Stimulated activated CD4-positive, alpha-beta T cell treated with anti-CD3 and anti-CD28 coated beads, Interleukin-1b, Interleukin-23, amount 100 ng/mL, for 1 hour (primary cell): ENCODE measurements at places on chromosomes 1 and 21.
A peak's percentile ranks its signal among the peaks of the same experiment; 100 is the strongest.

GRCh38 chr1:32549616-32550015 is 10.4 kb downstream of the ZBTB8A start:
- DNase-seq: no peak

DNA sequence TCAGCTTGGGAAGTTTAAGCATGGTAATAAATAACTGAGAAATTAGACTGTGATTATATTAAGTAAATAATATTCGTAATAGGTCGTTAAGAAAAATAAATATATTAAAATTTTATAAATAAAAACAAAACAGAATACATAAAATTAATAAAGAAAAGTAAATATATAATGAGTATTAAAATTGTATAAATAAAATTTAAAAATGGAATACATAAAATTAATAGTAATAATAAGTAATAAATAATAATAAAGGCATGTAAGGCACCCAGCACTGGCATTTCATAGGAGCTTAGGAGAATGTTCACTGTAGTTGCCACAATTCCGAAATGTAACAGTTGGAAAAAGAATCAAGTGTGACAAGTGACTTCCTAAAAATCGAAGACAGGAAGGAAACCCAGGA is 45.8 kb upstream of the FHAD1 start:
- DNase-seq: no peak

GRCh38 chr1:8651236-8651890 is 166.1 kb downstream of the RERE start:
- DNase-seq: no peak

GRCh38 chr1:207026104-207026534 is 6.4 kb downstream of the C1orf116 start:
- no peak for DNase-seq

- DNase-seq: no peak
Observed at GRCh38 chr1:25562101-25562927, 18.9 kb downstream of the LDLRAP1 start.

GRCh38 chr1:6126521-6127067 is 53.5 kb downstream of the CHD5 start:
- no peak for DNase-seq

- no peak for DNase-seq
Observed at GRCh38 chr1:6102532-6102845, 56.8 kb downstream of the KCNAB2 start.

DNA sequence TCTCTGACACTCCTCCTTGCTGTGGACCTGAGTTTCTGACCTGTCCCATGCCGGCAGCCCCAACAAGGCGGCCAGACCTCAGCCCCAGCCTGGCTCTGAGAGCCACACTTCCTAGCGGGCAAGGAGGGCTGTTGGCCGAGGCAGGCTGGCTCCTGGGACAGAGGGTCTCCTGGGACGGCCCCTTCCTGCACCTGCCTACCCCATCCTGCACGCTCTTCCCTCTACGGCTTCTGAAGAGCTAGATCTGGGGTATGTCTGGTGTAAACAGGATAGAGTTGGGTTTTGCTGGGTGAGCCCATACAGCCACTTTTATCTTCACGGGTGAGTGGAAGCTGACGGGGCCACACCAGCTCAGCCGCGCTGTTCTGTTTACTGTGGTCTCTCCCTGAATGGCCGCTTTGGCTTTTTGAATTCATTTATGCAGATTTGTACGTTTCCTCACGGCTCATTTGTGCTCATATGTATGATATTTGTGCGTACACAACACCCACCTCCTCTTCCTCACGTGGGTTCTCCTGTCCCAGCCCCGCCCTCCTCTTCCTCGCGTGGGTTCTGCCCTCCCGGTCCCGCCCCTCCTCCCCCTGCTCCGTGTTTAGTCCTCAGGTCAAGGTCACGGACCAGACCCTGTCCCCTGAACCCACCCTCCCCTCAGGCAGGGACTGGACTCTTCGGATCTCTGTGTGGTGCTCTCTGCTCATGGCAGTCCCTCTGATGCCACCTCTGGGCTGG is 34.7 kb upstream of the POFUT2 start:
- no peak for DNase-seq

DNA sequence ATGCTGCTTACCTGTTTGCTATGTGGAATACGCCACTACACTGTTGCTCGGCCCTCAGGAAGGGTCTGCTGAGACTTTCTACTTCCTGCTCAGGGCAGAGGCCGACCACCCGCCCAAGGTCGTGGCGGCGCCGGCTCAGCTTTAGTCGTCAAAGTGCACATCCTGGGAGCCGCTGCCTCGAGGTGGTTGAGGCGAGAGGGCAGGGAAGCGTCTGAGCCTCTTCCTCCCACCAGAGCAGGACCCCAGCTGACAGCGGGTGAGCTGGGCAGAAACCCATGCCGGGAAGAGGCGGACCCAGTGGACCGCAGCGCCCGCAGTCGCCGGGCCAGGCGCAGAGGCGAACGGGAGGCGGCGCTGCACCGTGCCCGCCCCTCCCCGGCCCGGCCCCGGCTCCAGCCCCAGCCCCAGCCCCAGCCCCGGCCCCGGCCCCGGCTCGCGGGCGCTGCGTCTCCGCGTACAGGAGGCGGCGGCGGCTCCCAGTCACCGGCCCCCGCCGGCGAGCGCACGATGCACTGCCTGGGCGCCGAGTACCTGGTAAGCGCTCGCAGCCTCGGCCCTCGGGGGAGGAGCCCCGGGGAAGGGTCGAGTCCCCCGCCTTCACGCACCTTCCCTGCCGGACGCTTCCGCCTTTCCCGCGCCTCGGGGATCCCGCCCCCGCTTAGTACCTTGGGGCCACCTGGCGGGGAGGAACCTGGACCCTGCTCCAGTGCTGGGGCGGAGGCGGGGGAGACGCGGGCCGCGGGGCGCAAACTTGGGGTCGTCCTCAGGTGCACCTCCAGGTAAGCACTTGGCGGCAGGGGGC is at the start of gene SLC44A3:
TSS of gene SLC44A3 (plus strand) at position 413 of the 802 bp plus-strand sequence. CDS start at position 508, 95 bp downstream.
- DNase-seq: no peak

DNA sequence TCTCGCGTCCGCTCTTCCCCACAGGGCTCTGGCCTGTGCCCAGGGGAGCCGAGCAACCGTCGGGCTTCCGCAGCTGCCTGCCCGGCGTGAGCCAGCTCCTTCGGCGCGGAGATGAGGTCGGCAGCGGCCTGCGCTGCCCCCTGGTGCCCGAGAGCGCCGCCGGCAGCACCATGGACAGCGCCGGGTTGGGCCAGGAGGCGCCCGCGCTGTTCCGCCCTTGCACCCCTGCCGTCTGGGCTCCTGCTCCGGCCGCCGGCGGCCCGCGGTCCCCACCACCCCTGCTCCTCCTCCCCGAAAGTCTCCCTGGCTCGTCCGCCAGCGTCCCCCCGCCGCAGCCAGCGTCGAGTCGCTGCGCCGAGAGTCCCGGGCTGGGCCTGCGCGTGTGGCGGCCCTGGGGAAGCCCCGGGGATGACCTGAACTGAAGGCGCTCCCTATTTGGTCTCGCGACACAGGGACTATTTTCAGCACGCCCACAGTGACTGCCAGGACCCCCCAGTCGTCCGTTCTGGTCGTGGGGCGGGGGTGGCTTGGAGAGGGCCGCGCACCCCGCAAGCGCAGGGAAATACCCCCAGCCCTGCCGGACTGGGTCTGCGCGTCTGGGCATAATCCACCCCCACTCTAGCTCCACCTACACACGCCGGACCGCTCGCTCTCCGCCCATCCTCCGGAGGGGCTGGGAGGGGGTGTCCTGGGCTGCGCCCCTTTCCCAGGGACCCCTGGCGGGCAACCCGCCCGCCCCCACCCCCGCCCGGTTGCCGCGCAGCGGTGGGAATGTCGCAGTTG is 1.3 kb downstream of the HES3 start:
- peak; percentile 64 for DNase-seq

- DNase-seq: no peak
Observed at GRCh38 chr21:33067457-33067856, 2.5 kb upstream of the OLIG1 start.

DNA sequence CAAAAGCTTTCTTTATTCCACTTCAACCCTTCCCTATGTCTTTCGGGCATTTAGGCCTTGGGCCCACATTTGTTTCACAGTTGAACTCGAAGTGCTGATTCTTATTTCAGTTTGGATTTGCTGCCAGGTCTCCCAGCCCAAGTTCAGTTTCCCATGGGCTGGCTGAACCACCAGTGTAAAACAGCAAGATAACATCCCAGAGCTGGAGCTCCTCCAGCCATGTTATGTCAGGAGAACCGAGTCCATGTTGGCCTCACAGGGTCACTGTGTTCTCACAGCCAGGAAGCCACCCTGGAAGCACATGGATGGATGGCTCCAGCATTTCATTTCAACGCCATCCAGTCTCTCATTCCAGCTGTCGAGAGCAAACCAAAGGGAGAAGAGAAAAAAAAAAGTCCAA is 45.2 kb upstream of the RXRG start:
- no peak for DNase-seq

DNA sequence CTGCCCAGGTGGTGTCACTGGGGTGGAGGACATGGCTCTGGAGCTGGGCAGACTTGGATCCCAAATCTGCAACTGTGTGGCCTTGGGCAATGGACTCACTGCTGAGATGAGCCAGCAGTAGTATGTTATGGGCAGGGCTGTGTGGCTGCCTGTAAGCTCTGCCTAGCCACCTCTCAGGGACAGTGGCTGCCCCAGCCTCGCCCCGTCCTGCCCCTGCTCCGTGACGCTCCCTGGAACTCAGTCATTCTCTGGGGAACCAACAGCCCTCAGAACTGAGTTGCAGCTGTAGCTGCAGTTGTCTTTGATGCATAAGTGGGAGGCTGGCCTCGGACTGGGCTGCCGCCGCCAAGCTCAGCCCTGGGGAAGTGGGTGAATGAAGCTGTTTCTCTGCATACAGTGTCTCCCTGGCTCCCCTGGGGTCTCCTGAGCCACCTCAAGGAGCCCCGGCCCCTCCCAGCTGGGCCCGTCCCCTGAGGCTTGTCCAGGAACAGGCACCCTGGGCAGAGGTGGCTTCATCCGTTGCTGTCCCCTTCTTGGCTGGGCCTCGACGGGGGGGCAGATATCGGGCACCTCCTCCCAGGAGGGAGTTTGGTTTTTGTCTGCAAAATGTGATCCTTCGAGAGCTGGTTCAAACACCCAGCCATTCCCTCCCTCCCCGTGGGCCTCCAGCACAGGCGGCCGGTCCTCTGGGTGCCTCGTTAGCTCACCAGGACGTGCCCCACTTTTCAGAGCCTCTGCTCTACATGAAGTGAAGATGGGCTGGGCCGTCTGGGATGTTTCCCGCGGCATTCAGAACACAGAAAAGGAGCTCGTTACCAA is 26.2 kb upstream of the PLCH2 start:
- DNase-seq: no peak

- DNase-seq: no peak
Observed at GRCh38 chr1:50084389-50084788, 24.3 kb upstream of the ELAVL4 start.

GRCh38 chr21:22575165-22575584 is 1577.0 kb downstream of the NCAM2 start:
- no peak for DNase-seq

GRCh38 chr1:215749414-215749813 is 182.3 kb downstream of the KCTD3 start:
- no peak for DNase-seq

DNA sequence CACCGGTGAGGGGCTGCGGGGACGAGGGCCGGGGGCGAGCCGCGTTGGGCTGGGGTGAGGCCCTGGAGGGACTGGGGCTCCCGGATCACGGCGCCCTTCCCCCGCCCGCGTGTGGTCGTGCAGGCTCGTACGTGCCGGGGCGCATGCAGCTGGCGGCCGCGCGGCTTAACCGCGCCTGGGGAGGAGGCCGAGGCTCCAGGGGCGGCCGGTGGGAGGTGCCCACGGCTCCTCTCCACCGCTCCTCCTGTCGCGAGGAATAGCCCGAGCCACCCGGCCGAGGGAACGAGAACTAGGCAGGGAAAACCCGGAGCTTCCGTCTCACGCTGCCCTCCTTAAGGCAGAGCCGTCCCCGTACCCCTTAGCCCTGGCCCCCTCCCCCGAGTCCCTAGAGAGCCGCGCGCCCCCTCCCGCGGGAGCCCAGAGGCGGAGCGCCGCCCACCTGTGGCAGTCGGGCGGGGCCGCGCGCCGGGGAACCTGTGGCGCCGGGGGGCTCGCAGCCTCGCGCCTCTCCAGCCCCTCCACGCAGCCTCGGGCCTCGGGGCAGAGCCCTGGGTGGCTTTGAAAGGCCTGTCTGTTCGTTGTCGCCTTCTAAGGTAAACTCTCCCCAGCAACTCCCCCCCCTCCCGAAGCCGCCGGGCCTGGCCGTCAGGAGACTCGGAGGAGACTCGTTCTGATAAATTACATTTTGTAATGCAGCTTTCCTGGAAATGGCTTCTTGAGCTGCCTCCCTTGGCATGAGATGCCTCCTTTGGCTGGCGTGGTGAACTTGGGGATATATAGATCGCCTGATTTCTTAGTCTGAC is 746 bp downstream of the AK4 start:
- no peak for DNase-seq

- no peak for DNase-seq
Observed at GRCh38 chr21:42571391-42572150, 57.9 kb downstream of the SLC37A1 start.

- no peak for DNase-seq
Observed at GRCh38 chr1:159944623-159945455, 574 bp downstream of the IGSF9 start.

DNA sequence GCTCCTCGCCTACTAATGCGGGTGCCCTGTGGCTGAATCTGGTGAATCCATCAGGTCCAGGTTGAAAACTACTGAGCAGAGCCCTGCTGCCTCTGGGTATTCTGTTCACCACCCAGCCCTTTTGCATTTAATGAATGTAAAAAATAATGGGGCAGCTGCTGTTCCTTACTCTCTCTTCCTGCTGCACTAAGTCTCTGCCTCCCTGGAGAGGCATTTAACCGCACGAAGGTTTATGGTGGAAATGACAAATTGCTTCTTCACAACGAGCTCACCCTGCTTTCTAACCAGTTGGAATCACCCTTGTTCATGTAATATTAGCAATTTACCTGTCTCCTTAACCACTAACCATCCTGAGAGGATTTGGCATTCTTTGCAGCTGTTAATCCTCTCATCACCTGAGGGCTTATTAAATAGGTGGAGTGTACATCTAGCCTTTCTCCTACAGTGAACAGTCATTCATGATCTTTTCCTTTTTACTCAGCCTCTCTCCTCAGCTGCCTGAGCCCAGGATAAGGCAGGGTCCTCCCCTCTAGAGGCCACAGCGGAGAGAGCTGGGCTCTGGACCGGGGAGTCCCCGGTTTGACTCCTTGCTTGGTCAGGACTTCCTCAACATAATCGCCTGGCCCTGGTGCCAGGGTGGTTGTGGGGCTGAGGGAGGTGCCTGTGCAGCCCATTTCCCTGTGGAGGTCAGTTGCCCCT is 97.6 kb downstream of the NOS1AP start:
- no peak for DNase-seq

DNA sequence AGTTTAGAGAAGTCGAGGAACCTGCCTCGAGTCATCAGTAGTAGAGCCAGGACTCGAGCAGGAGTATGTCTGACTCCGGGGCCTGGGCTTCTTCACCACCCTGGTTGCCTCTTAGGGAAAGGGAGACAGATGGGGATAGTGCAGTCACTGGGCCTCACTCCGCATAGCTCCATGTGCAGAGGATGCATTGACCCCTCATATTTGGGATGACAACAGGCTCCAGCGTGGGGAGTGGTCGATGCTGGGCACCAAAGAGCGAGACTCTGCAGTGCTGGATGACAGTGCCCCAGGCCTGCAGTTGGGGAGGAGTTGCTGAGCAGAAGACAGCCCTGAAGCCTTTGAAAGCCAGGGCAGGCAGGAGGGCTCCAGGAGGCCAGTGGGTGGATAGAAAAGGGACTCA is 20.8 kb upstream of the TENT5C start:
- DNase-seq: no peak
